ENCODE measurements at places on chromosomes 1 and 21.
A peak's percentile ranks its signal among the peaks of the same experiment; 100 is the strongest.

DNA sequence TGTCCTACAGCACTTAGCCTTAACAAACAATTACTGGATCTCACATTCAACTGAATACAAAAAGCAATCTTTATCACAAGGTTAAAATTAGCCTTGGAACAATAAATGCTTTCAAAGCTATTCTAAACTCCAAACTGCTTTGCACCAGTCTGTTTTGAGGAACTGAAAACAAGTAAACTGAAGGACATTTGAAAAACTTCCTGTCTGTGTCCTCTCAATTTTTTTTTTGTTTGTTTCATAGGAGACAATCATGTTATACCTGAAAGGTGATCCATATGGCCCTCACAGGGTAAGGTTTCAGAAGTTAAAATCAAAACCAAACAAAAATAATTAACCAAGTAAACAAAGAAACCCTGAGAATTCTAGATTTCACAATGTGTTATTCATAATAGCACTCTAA is 459.1 kb downstream of the DPYD start:
- no peak for DNase-seq

- no peak for DNase-seq
Measured at GRCh38 chr1:25035523-25036116, 105.5 kb upstream of the RUNX3 start.

- no peak for DNase-seq
Measured at GRCh38 chr1:241816008-241816407, 32.0 kb upstream of the EXO1 start.

DNA sequence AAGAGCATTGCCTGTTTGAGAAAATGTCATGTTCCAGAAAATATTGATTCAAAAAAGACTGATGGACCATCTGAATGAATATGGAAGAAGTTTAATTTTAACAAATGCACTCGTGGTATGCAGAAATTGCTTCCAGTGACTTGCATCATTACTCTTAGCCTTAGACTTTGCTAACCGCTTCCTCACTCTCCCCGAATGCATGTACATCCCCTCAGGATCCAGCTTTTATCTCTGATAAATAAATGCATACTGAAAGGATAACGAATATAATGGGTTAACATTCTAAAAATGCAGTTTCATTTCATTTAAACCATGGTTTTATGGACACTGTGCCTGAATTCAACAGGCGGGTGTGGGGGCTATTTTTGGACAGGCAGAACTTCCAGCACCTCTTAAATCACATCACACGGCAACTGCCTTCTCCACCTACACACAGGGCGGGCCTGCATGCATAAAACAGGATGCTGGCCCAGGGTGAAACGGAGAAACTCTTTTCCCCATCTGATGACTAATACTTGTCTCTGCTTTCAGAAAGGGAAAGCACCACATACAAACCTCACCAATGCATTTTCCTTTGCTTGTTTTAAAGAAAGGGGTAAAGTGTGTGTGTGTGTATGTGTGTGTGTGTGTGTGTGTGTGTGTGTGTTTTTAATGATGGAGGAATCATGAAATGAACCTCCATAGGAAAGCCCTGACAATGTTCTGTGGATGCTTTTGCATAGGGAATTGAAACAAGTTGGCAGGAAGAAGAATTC is 48.7 kb downstream of the SPAG17 start:
- DNase-seq, result no peak

DNA sequence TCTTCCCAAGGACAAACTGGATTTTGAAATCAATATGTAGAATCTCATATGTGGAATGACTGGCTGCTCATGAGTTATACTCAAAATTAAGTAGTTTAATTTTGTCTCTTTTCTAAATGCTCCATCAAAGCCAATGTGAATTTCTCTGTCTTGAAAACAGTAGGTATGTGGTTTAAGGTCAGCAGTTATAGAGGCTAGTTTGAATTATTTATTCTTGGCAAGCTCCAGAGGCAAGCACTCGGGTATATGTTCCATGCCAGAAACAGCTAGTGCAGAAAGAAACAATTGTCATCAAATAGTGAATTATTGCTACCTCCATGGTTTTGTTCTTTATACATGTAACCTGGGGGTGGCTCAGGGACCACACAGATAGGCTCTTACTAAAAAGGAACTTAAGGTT is 63.5 kb downstream of the LRIG2 start:
- DNase-seq, result no peak

DNA sequence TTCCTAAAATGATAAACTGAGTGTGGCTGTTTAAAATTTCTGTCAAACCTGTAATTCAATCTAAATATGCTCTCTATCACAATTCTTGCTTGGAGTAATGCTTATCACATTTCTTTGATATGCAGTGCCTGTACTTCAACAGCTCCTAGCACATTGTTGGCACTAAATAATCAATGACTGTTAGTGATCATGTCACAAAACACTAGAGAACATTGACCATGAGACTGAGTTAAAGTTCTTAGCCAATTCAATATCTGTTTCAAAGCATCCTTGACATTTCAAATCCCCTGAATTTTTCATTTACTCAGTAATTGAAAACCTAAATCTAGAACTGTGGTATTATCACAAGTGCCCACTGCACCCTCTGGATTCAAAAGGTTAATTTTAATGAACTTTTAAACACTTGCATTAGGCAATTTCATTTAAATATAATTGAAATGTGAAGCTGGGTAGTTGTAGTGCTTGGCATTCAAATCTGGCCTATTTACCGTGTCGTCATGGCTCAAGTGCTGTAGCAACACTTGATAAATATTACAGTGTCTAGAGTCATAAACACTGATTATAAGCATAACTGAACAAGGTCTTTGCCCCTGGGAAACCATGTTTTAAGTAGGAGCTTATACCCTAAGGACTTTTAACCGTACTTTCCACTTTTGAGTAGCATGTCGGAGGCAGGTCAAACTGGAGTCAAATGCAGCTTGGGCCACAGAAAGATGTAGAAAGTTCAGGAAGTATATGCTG is 143.6 kb downstream of the LRRC7 start:
- no peak for DNase-seq

DNA sequence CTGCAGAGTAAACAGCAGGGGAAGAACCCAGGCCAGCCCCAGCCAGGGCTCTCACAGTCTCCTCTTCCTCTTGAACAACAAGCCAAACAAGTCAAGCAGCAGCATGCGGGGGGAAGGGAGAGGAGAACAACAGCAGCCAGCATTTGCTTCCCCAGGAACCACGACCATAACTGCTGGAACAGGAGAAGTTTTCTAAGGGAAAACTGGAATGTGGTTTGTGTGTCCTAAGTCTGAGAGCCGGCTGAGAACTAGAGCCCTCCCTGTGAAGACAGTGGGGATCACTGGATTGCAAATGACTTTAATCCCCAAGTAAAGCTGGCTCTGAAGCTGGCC is 48.2 kb downstream of the COQ8A start:
- DNase-seq, result no peak

GRCh38 chr1:234533975-234534876 is 55.2 kb upstream of the TARBP1 start:
- no peak for DNase-seq

DNA sequence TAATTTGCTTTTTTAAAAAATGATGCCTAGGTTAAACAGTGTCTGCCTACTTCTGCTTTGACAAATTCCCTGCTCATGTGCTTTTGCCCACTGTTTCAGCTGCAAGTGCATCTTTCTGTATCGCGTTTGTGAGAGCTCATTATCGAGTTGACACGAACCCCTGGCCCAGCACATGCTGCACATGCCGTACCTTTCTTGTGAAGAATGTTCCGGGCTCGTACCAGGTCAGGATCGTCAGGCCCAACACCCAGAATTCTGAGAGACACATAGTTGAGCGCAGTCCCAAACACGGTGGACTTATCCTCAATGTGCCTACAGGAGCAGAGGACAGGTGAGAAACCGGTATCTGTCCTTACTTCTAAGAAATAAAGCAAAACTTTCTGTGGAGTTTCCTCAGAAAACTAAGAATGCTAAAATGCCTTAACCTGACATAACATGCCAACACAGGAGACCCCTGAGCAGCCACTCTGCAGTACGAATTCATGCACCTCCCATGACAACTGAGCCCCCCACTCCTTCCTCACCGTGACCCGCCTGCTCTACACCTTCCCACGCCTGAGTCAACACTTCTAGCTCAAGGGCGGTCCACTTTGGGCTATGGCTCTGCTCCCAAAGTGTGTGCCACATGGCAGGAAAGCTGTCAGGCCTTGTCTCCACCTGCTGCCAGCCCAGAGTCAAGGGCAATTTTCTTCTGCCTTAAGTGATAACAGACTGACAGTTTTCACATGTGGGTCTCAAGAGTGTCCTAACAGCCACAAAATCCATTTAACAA is 6.7 kb downstream of the LSS start:
- DNase-seq, result no peak

- peak; percentile 29 for DNase-seq
Measured at GRCh38 chr1:160813215-160813614, 17.2 kb downstream of the LY9 start.

DNA sequence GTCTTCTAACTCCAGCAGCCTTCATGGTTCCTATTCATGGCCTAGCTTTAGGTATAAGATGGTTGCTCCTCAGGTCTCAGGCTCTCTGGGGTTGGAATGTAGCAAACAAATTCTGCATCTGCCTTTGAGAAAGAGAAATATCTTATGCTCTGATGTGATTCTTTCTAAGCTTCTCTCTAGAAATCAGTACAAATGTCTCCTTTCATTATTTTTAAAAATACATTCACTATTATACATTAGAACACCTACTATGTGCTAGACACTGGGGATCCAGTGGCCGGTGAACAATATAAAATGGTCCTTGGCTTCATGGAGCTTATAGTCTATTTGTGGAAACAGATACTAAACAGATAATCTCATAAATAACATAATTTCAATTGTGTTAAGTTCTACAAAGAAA is 16.1 kb upstream of the TMEM39B start:
- DNase-seq, result no peak

- no peak for DNase-seq
Measured at GRCh38 chr1:1342584-1343115, 6.6 kb downstream of the DVL1 start.

- DNase-seq, result no peak
Measured at GRCh38 chr1:100213141-100213540, 35.1 kb upstream of the LRRC39 start.

DNA sequence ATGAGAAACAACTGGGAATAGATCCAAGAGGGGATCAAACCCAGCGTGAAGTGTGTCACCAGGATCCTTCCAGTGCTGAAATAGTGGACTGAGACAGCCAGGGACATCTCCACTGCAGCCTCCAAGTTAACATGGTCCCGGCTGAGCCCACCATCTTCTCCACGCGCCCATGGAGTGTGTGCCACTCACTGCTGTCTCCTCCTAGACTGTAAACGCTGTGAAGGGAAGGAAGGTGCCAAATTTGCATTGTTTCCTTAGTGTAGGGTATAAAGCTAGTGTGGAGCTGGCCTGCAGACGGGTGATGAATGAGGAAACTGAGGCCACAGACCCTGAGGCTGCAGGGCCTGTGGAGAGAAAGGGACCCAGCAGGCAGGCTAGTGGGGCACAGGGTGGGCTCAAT is 183.6 kb downstream of the FOXD2 start:
- DNase-seq, result no peak

DNA sequence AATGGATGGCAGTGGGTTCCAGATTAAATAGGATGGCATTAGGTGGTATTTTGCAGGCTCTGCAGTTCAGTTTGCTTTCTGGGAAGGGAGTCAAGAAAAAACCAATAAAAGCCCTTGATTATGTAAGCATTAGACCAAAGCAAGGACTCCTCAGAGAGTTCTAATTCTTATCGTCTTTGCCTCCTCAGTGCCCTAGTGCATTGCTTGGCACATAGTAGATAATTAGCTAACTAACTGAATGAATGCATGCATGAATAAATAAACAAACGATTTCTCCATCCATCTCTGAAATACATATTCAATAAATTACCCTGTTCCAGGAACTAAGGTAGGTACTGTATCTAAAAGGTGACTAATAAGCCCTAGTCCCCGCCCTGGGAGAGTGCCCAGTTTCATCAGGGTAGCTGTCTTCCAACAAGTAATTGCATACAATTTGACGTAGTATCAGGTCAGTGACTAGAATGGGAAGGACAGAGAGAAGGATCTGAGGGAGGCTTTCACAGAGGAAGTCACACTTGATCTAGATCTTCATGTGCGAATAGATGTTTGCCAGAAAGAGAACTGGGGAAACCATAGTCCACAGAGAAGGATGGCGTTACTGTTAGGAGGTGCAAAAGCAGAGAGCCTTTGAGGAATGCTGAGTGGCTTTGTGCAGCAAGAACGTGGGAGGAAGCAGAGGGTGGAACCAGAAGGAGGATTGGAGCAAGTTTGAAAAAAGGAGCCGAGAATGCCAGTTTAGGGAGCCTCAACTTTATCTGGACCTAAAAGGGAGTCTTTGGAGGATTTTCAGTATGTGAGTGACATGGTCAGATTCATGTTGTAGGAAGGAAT is 111.4 kb downstream of the TBX19 start:
- DNase-seq, result no peak

- DNase-seq, result peak; percentile 44
Measured at GRCh38 chr1:172002725-172003345, 161.5 kb downstream of the DNM3 start.

Measured in CD4-positive, alpha-beta T cell treated with Interleukin-17A for 4 hours (primary cell).